ENCODE measurements at places on chromosomes 7 and 10.
A peak's percentile ranks its signal among the peaks of the same experiment; 100 is the strongest.

GRCh38 chr7:91064938-91065337, 199.3 kb upstream of the FZD1 start:
- no peak for DNase-seq

GRCh38 chr7:72493850-72494661, 81.9 kb upstream of the CALN1 start:
- peak; percentile 22 for DNase-seq

DNA sequence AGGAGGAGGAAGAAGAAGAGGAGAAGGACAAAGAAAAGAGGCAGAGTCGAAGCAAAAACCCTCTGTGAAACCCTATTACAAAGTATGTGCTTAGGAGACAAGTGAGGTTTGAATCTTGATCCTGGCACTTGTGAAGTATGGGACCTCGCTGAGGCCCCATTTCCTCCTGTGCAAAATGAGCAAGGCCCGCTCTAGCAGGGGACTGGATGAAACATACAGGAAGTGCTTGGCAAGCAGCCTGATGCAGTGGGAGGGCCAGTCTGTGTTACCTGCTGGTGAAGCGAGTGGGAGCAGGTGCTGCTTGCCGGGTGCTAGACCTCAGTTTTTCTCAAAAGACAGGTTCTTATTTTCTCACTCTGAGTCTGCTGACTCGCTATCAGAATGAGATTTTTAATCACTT, 150.4 kb downstream of the JCAD start:
- no peak for DNase-seq

DNA sequence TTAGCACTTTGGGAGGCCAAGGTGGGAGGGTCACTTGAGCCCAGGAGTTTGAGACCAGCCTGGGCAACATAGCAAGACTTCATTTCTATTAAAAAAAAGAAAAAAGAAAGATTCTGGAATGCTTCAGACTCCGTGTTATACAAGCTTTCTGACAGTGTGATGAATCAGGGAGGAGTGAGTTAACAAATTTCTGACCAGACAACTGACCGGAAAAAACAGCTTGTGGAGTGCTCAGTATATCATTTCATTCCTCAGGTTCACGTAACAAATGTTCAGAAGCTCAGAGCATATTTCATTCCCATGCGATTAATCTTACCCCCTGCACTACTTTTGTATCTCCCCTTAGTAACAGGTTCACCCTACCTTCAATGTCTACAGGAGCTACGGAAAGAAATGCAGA, 28.6 kb upstream of the TNPO3 start:
- no peak for DNase-seq

DNA sequence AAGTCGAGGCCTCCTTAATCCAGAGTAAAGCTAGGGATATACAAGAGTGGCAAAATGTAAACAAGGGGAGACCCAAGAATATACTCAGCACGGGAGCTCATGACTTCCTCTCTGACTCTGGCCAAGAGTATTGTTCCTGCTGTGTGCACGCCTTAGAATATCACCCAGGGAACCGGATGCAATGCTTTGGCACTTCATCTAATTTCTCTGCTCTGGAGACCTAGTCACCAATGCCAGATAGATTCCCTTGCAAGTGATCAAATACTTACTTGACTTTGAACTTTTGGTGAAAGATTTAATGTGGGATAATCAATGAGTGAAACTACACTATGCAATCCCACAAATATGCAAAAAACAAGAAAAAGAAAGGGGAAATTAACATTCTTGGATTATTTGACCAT, 695.5 kb downstream of the INHBA start:
- no peak for DNase-seq

GRCh38 chr7:133698127-133698526, 429.0 kb upstream of the LRGUK start:
- no peak for DNase-seq

DNA sequence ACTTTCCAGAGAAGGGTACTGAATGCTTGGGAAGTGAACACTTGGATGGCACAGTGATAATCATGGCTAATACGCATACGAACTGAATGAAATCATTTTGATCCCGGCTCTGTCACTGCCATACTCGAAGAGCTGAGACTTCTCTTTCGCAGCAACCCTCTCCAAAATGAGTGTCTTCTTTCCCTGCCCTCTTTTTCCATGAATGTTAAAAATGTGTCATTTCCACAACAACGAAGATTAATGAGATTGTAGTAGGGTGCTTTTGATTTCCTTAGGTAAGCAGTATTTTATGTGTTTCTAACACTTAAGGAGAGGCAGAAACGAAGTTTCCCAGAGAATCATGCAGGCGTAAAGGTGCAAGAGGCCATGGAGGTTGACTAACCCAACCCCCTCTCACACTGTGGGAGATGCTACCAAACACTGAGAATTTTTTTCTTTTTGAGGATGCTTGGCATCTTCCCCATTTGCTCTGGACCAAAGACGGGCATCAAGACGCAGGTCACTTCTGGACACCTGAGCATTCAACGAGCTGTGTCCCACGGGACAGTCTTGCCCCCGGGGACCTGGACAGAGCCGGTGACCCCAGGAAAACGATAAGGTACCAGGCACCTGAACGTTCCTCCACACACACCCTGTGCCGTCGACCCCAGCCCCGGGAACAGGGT, 823 bp downstream of the COPG2 start:
- DNase-seq: no peak

DNA sequence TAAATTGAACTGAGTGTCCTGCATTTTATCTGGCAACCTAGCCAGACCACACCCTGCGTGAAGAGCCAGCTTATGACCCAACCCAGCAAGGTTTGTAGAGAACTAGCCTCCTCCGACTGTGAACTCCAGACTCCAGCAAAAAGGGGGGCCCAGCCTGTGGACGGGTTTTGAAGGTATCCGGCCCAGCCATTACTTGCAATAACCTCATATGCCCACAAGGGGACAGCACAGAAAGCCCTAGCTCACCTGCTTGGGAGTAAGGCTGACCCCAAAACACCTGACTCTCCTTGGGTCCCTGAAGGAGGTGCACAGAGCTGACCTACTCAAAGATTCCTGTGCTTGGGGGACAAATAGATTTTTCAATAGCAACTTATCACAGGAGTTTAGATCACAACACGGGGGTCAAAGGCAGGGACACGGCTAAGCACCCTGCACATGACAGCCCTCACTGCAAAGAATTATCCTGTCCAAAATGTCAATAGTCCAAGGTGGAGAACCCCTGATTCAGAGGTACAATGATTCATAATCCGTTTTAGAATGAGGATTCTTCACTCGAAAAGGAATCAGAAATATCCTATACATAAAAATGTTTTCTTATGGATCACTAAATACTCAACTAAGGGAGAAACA, 4.6 kb downstream of the TRPV6 start:
- peak; percentile 6 for DNase-seq

- no peak for DNase-seq
Measured at GRCh38 chr10:23079700-23080099, 15.7 kb upstream of the MSRB2 start.

GRCh38 chr10:103499881-103500280, 6.4 kb downstream of the NEURL1 start:
- no peak for DNase-seq

- DNase-seq: no peak
Measured at GRCh38 chr10:75611993-75612372, 180.6 kb downstream of the LRMDA start.

DNA sequence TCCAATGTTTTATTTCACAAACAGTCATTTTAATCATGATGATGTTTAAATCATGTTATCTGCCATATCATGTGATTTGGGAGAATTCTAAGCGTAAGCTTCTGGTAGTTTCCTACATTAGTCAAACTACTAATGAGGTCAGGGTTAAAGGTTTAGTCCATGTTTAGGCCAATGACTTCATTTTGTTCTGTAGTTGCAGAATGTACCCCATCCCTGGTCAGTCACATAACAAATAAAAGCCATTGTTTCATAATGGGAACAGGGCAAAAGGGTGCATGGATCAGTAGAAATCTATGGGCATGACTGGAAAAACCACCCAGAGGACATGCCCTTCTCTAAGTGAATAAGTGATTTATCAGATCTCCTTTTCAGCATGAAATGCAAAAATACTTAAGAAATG, 138.4 kb upstream of the ABCB5 start:
- no peak for DNase-seq

GRCh38 chr10:129853562-129853903, 110.5 kb downstream of the EBF3 start:
- no peak for DNase-seq

DNA sequence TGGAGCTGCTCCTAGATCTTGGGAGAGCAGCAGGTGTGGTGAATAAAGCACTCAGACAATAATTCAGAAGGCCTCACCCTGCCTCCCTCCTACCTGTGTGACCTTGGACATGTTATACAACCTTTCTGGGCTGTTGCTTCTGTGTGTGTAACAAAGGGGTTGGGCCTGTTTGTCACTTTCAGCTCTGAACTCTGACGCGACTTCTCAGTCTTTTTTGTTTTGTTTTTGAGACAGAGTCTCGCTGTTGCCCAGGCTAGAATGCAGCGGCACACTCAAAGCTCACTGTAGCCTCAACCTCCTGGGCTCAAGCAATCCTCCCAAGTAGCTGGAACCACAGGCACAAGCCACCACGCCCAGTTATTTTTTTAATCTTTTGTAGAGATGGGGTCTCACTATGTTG, 89.3 kb downstream of the DNMBP start:
- DNase-seq: no peak

DNA sequence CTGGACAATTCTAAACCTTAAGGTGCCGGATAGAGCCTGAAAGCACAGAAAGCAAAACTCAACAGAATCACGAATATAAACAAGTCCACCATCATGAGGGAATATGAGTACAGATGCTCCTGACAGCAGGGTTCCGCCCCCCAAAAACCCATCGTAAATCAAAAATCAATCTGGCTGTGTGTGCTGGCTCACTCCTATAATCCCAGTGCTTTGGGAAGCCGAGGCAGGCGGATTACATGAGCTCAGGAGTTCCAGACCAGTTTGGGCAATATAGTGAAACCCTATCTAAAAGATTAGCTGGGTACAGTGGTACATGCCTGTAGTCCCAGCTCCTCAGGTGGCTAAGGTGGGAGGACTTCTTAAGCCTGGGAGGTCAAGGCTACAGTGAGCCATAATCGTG, 12.2 kb downstream of the BUD31 start:
- no peak for DNase-seq

- DNase-seq: no peak
Measured at GRCh38 chr7:93365341-93365740, 133.2 kb downstream of the VPS50 start.

DNA sequence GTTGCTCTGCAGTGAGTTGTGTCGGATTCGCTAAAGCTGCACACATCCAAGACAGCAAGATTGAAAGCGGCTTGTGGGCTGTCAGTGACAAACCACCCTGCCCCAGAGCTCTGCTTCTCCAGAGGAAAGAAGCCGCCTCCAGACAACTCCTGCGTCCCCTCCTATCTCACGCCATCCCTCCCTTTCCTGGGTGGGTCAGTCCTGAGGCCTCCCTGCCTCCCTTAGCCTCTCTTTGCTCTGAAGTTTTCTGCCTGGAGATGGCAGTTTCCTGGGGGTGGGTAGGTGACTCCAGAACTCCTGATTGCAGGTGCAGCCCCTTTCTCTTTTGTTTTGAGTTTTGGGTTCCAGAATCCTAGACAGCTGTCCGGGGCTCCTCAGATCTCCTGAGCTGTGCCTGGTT, 78.7 kb downstream of the EMX2 start:
- DNase-seq: no peak

DNA sequence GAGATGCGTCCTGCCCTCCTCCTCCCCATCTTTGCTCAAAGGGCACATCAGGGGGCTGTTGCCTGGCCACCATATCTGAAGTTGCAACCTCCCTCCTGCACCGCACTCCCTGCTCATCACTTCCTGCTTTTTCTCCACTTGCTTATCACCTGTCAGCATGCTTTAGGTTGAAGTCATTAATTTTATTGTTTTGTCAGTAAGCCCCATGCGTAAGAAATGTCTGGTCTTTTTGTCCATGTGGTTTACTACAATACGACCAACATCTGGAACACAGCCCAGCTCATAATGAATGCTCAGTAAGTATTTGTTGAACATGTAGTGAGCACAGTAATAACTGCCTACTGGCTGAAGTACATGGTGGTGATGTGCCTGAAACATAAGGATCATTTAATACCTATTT, 71.6 kb upstream of the GJD4 start:
- DNase-seq: no peak

- no peak for DNase-seq
Measured at GRCh38 chr10:74244097-74244685, 93.2 kb downstream of the ADK start.

- no peak for DNase-seq
Measured at GRCh38 chr7:81308643-81309322, 389.9 kb upstream of the SEMA3C start.

GRCh38 chr7:70586822-70587221, 545.1 kb upstream of the GALNT17 start:
- no peak for DNase-seq

GRCh38 chr7:76359978-76360638, 1.3 kb upstream of the YWHAG start:
- DNase-seq: no peak

DNA sequence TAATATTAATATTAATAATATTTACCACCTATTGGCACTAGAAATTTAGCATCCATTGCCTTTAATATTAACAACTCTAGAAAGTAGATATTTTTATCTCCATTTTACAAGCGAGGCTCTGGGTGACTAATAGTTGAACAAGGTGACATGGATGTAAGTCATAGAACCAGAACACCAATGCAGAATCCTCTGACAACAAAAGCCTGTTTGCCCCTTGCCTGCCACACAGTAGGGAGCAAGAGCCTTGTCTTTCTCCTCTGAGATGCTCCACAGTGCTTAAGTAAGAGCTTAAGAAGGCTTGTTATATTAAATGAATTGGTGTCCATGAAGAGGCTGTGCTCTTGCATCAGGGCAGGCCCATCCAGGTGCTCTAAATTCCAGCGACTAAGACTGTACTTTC, 51.2 kb upstream of the LBX1 start:
- no peak for DNase-seq

DNA sequence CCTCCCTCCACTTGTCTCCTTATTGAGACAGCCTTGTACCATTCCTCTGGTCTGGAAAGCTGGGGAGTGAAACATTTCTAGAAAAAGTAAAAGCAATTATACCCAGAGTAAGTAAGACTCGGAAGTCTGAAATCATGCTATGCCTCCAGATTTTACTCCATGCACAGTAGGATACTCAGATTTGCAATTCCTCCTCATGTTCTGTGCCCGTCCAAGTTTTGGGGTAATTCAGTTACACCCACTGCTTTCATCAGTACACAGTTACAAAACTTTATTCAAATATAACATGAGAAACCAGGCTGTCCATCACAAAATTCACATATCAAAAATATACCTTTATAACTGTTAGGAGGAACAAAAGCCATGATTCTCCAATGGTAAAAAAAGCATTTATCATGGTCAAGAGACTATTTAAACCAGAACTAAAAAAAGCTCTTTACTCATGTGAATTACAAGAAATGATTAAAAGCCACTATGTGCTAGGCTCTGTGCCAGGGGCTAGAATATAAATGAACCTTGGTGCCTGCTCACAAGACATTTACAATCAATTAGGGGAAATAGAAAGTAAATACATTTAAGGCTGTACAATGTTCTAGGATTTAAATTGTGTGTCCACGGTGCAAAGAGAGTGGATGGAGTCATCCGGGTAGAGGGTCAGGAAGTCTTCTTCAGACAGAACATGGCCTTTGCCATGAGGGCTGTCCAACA, 320.2 kb downstream of the ELMO1 start:
- no peak for DNase-seq

GRCh38 chr10:65911151-65911835, 1014.5 kb upstream of the LRRTM3 start:
- DNase-seq: no peak
